ENCODE measurements at places on chromosomes 6 and 20. TPM values are rescaled to one million over a fixed set of nuclear protein-coding genes. Genes with fewer than 3 reads are reported as not detected.

GRCh38 chr20:13755809-13756208 is 28.9 kb downstream of the ESF1 start:
- no peak for DNase-seq
- no peak overlapping the region for H3K4me3 ChIP-seq
- H3K27ac ChIP-seq = no peak overlapping the region
- H3K4me1 ChIP-seq = no peaks in the 10 kb centered on the region

- no peak overlapping the region for H3K27ac ChIP-seq
- H3K36me3 ChIP-seq = no peaks in the 10 kb centered on the region
- no peak overlapping the region for H3K4me3 ChIP-seq
- peaks cover 37% of the 10 kb centered on the region for H3K27me3 ChIP-seq
These were observed 107.5 kb downstream of the FAXC start for GRCh38 chr6:99241905-99242534.

DNA sequence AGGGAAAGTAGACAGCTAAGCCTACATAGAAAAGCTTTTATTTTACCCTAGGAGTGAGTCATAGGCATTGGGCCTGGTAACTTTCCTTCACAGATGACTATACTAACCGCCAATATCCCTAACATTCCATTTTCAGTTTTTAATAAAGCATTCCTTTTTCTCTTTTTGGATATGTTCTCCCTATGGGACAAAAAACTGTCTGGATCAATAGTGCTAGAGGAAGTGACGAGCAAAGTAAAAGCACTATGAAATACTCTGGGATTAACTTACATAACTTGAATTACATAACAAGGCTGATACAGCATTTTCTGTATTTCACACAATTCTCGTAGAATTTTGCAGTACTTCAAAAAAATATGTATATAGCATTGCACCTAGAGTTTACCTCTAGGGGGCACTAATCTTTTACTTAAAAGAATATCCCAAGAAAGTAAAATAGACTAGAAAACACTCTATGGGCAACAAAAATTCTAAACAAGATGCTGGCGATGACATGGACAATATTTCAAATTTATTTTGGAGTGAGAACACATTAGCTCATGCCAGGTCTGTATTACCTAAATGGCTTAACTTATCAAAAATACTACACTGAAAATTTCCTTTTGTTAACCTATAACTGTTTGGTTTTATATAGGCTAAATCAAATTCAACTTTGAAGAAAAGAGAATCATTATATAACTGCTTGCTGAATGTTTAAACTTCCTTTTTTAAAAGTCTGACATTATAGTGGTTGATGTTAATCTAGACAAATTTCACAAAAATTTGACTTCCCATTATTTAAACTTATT is 66.3 kb upstream of the DST start:
- H3K27ac ChIP-seq = peak overlapping the region; percentile 74
- H3K36me3 ChIP-seq = no peaks in the 10 kb centered on the region
- H3K4me1 ChIP-seq = peaks cover 39% of the 10 kb centered on the region
- peak overlapping the region; percentile 50 for H3K4me3 ChIP-seq
- no peaks in the 10 kb centered on the region for H3K27me3 ChIP-seq

GRCh38 chr20:49937027-49937929 is 1.1 kb downstream of the RNF114 start:
- DNase-seq = peak; percentile 60

DNA sequence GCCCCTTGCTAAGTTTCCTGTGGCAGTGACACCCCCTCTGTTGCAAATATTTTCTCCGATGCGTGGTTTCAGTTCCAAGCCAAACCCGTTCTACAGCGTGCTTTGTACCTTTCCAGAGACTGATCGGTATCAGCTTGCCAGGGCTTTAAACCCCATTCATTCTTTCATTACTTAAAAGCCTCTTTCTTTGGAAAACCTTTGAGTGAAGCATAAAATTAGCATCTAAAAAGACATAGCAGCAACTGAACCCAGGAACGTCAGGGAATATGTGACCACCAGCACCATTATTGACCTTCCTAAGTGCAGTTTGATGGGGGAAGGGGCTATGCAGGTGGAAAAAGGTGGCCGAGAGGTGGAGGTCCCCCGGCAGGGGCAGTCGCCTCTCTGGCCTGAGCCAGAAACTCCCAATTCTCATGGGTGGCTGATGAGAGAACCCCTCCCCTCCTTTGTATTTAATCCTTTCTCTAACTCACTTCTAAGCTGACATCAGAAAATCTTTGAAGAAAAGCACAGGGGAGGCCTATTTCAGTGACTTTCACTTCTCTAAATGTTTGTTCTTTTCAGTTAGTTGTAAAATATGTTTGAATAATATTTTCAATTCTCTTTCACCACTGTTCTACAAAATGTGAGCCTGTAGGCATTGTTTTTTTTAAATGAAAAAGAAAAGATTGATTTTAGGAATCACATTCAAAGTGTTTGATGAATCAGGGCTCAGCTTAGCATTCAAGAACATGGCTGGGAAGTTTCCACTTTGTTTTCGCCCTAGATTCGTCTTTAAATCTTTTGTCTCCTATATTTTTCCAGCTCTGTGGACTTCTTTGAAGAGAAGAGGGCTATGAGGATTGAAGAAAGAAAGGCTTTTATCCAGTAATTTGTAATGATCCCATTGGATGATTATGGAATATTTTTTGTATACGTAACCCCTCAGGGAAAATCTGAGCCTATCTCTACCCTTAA is 89.2 kb downstream of the RSPH3 start:
- peak; percentile 80 for DNase-seq
- H3K27ac ChIP-seq = peak overlapping the region; percentile 86
- peak overlapping the region; percentile 62 for H3K4me3 ChIP-seq

DNA sequence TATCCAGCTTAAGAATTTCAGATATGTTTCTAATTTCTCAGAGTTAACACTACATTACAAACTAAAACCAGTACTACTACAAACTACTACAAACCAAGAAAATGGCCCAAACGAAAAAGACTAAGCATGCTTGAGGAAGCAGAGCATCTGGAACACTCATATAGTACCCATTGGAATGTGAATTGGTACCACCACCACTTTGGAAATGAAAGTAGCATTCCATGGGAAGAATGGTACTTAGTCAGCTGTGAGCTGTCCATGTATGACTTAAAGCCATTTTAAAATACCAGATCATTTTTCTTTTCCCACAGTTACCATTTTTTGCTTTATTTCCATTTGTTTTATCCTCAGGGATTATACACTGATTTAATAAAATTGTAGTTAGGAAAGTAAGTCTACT is 30.5 kb downstream of the FBXO9 start:
- DNase-seq = no peak
- H3K27me3 ChIP-seq = no peaks in the 10 kb centered on the region
- H3K27ac ChIP-seq = no peak overlapping the region
- no peak overlapping the region for H3K4me3 ChIP-seq
- no peaks in the 10 kb centered on the region for H3K4me1 ChIP-seq
- H3K36me3 ChIP-seq = peaks cover 69% of the 10 kb centered on the region

GRCh38 chr6:14841901-14842421 is 403.9 kb upstream of the JARID2 start:
- peaks cover 9% of the 10 kb centered on the region for H3K4me1 ChIP-seq
- H3K27ac ChIP-seq = no peak overlapping the region
- no peak overlapping the region for H3K4me3 ChIP-seq
- H3K27me3 ChIP-seq = no peaks in the 10 kb centered on the region
- peak; percentile 32 for DNase-seq
- H3K36me3 ChIP-seq = no peaks in the 10 kb centered on the region

DNA sequence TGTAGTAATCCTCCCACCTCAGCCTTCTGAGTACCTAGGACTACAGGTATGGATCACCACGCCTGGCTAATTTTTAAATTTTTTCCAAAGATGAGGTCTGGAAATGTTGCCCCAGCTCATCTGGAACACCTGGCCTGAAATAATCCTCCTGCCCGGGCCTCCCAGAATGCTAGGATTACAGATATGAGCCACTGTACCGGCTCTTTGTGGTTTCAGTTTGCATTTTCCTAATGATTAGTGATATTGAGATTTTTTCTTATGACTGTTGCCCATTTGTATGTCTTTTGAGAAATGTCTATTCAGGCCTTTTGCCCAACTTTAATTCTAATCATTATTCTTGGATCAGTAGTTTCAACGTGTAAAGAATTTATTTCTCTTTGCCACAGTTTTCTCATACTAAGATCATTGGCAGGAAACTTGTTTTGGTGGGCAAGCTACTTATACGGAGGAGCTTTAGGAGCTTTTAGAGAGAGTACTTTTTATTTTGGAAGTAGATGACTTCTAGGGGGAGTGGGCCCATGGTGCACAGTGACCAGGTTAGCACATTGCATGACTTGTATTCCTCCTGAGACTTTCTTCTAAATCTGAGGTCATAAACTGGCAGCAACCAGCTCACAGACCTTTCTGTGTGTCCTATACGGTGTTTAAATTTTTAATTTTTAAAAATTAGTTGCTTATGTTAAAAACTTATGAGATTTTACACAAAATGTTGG is 62.3 kb downstream of the STK4 start:
- H3K36me3 ChIP-seq = peaks cover 10% of the 10 kb centered on the region
- H3K4me1 ChIP-seq = no peaks in the 10 kb centered on the region
- no peak overlapping the region for H3K4me3 ChIP-seq

GRCh38 chr20:46150943-46151342 is 32.8 kb downstream of the CD40 start:
- no peak for DNase-seq
- H3K4me3 ChIP-seq = no peak overlapping the region
- no peaks in the 10 kb centered on the region for H3K36me3 ChIP-seq
- peaks cover 18% of the 10 kb centered on the region for H3K27me3 ChIP-seq
- no peak overlapping the region for H3K27ac ChIP-seq

DNA sequence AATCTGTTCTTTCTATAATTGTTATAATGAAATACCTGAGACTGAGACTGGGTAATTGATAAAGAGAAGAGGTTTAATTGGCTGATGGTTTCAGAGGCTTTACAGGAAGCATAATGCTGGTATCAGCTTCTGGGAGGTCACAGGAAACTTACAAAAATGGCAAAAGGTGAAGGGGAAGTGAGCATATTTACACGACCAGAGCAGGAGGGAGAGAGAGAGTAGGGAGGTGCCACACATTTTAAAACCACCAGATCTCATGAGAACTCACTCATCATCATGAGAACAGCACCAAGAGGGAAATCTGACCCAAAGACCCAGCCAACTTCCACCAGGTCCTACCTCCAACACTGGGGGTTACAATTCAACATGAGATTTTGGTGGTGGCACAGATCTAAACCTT is 2.6 kb upstream of the SIRPB1 start:
- peaks cover 31% of the 10 kb centered on the region for H3K4me1 ChIP-seq
- no peaks in the 10 kb centered on the region for H3K27me3 ChIP-seq
- no peak overlapping the region for H3K27ac ChIP-seq
- DNase-seq = peak; percentile 4

DNA sequence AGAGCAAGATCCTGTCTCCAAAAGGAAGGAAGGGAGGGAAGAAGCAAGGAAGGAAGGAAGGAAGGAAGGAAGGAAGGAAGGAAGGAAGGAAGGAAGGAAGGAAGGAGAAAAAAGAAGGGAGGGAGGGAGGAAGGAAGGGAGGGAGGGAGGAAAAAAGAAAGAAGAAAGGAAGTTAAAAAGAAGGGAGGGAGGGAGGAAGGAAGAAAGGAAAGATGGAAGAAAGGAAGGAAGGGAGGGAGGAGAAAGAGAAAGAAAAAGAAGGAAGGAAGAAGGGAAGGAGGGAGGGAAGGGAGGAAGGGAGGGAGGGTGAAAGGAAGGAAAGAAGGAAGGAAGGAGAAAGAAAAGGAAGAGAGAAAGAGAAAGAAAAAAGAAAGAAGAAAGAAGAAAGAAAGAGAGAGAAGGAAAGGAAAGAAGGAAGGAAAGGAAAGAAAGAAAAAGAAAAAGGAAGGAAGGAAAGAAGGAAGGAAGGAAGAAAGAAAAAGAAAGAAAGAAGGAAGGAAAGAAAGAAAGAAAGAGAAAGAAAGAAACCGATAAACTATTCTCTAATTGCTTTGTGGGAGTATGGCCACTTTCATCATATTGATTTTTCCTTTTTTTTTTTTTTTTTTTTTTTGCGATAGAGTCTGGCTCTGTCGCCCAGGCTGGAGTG is 9.5 kb downstream of the HLA-DRA start:
- no peak overlapping the region for H3K4me3 ChIP-seq
- H3K4me1 ChIP-seq = no peaks in the 10 kb centered on the region
- no peak for DNase-seq
- no peaks in the 10 kb centered on the region for H3K36me3 ChIP-seq
- peaks cover 34% of the 10 kb centered on the region for H3K27me3 ChIP-seq

GRCh38 chr6:131255911-131256310 is 120.6 kb downstream of the AKAP7 start:
- H3K36me3 ChIP-seq = no peaks in the 10 kb centered on the region
- H3K4me3 ChIP-seq = no peak overlapping the region
- H3K4me1 ChIP-seq = peaks cover 37% of the 10 kb centered on the region
- H3K27ac ChIP-seq = peak overlapping the region; percentile 59
- H3K27me3 ChIP-seq = no peaks in the 10 kb centered on the region

GRCh38 chr6:136566851-136567250 is 16.6 kb upstream of the MAP7 start:
- peak overlapping the region; percentile 97 for H3K27ac ChIP-seq
- peaks cover 7% of the 10 kb centered on the region for H3K36me3 ChIP-seq
- H3K27me3 ChIP-seq = no peaks in the 10 kb centered on the region
- H3K4me1 ChIP-seq = peaks cover 38% of the 10 kb centered on the region

GRCh38 chr6:12969966-12970365 is 253.4 kb downstream of the PHACTR1 start:
- no peaks in the 10 kb centered on the region for H3K36me3 ChIP-seq
- peaks cover 78% of the 10 kb centered on the region for H3K27me3 ChIP-seq
- DNase-seq = no peak
- H3K4me3 ChIP-seq = no peak overlapping the region
- no peak overlapping the region for H3K27ac ChIP-seq

DNA sequence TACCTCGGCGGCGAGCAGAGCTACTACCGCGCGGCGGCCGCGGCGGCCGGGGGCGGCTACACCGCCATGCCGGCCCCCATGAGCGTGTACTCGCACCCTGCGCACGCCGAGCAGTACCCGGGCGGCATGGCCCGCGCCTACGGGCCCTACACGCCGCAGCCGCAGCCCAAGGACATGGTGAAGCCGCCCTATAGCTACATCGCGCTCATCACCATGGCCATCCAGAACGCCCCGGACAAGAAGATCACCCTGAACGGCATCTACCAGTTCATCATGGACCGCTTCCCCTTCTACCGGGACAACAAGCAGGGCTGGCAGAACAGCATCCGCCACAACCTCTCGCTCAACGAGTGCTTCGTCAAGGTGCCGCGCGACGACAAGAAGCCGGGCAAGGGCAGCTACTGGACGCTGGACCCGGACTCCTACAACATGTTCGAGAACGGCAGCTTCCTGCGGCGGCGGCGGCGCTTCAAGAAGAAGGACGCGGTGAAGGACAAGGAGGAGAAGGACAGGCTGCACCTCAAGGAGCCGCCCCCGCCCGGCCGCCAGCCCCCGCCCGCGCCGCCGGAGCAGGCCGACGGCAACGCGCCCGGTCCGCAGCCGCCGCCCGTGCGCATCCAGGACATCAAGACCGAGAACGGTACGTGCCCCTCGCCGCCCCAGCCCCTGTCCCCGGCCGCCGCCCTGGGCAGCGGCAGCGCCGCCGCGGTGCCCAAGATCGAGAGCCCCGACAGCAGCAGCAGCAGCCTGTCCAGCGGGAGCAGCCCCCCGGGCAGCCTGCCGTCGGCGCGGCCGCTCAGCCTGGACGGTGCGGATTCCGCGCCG is 994 bp downstream of the FOXC1 start:
- H3K36me3 ChIP-seq = no peaks in the 10 kb centered on the region
- peak; percentile 38 for DNase-seq
- H3K27me3 ChIP-seq = no peaks in the 10 kb centered on the region

- no peak overlapping the region for H3K4me3 ChIP-seq
- DNase-seq = no peak
- no peaks in the 10 kb centered on the region for H3K27me3 ChIP-seq
- H3K27ac ChIP-seq = no peak overlapping the region
- peaks cover 66% of the 10 kb centered on the region for H3K36me3 ChIP-seq
These were observed 10.5 kb downstream of the ZNFX1 start for GRCh38 chr20:49267327-49267726.

Gene TFB1M
- total RNA-seq = 25.6 TPM

Gene B4GALT5
- 18.1 TPM for total RNA-seq

Gene SNRPB2
- total RNA-seq = 76.8 TPM

Gene SLC22A3
- total RNA-seq = 0.47 TPM

Gene HNF4A
- total RNA-seq = not detected

Gene TREML2
- total RNA-seq = not detected

Gene KIAA1755
- total RNA-seq = 0.44 TPM

Gene UTRN
- 58.3 TPM for total RNA-seq
